T-helper 2 cell (primary cell): ENCODE measurements at places on chromosomes 6 and 20.

GRCh38 chr6:133062696-133063306 lies 178.4 kb upstream of the EYA4 start:
- no peak for DNase-seq

- DNase-seq, result no peak
Observed at GRCh38 chr20:62522748-62523396, 47.1 kb upstream of the GATA5 start.

GRCh38 chr6:144753023-144753705 lies 468.0 kb downstream of the UTRN start:
- DNase-seq, result no peak

DNA sequence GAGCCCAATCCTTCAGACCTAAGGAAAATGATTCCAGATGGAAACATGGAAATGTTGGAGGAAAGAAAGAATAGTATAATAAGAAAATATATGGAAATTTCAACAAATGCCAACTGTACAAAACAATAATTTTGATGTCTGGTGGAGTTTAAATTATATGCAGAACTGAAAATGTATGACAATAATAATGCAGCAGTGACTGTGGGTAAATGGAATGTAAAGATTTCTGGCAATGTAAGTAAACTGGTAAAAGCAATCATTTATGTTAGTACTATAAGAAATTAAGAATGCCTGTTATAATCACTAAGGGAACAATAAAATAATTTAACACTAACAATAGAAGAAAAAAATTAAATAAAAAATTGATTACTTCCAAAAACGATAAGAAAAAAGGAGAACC lies 89.0 kb downstream of the EDN1 start:
- DNase-seq, result no peak

DNA sequence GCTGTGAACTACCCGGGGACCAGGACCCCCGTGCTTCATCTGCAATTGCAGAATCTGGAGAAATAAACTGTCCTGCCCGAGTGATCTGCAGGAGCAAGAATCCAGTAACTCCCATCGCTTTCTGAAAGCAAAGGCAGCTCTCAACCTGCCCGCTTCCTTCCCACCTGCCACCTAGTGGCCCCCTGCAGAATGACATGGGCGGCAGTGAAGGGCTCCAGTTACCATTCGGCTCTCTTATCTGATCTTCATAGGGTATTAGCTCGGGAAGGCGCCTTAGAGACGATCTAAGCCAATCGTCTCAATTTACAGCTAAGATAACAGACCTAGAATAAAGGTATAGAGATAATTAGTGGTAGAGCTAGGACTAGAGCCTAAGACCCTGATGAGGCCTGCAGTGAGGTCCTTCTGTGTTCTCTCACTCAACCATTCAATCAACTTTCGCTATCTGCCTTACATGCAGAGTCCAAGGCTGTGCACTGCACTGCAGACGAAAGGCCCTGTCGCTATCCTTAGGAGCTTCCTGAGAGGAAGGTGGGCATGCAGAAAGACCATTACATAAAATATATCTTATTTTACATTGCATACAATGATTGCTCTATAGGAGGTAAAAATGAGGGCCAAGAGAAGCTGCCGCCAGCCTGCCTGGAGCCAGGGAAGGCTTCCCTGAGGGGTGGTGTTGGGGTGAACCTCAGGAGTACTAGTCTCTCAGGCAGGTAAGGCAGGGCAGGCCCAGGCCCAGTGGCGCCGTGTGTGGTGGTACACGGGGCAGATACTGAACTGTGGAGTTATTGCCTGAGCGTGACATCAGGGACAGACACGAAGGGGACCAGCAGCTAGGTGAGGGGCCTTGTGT lies 7.1 kb upstream of the PSMG4 start:
- peak; percentile 63 for DNase-seq

DNA sequence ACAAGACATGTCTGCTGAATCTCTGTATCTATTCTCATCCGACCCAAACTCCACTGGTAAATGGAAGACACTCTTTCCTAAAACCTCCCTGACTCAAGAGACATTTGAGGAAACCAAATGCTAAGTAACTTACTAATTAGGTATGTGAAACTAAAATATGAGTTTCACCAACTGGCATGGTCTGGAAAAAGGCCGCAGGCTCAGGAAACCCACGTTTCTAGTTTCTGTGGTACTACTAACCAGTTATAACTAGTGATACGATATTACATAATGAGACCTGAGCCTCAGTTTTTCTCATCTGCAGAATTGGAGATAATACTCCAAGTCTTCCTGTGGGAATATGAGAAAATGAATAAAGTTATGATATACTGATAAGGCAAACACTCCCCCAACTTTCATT lies 39.9 kb downstream of the ZNF391 start:
- DNase-seq, result no peak

GRCh38 chr6:136235233-136235564 lies 14.9 kb downstream of the MTFR2 start:
- no peak for DNase-seq

DNA sequence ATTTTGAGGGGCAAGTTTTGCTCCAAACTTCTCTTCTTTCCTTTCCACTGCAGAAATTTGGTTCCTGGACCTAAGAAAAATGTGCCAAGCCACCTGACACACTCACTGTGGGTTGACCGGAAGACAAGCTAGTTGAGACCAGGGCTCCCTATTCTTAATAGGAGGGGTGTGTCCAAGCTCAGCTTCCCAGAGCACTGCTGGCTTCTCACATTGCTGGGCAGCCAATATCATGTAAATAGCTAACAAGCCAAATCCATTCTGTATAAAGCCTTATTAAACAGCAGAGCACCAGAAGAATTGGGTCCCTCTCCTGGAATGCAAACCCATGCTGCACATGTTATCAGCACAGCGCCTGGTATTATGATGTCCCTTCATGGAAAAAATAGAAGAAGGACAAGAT lies 17.0 kb upstream of the SAMD3 start:
- DNase-seq, result no peak

- DNase-seq, result no peak
Observed at GRCh38 chr6:169101981-169102380, 151.7 kb downstream of the THBS2 start.

GRCh38 chr6:10721850-10722569 lies 860 bp upstream of the TMEM14C start:
- DNase-seq, result no peak

- DNase-seq, result no peak
Observed at GRCh38 chr6:23267651-23268050, 698.3 kb downstream of the HDGFL1 start.

- no peak for DNase-seq
Observed at GRCh38 chr6:150299873-150300485, 68.8 kb upstream of the IYD start.

DNA sequence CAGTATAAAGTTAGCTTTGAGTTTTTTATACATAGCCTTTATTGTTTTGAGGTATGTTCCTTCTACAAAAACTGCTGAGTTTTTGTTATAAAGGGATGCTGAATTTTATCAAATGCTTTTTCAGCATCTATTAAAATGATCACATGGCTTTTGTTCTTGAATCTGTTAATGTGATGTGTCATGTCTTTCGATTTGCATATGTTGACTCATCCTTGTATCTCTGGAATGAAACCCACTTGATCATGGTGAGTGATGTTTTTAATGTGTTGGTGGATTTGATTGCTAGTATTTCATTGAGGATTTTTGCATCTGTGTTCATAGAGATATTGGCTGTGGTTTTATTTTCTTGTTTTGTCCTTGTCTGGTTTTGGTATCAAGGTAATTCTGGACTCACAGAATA lies 24.7 kb upstream of the BLCAP start:
- DNase-seq, result no peak

GRCh38 chr20:57691699-57692098 lies 18.1 kb downstream of the PMEPA1 start:
- DNase-seq, result no peak

- DNase-seq, result no peak
Observed at GRCh38 chr6:161833099-161833860, 559.4 kb upstream of the AGPAT4 start.

- no peak for DNase-seq
Observed at GRCh38 chr6:157090736-157091135, 232.6 kb downstream of the TMEM242 start.

- no peak for DNase-seq
Observed at GRCh38 chr6:37092923-37093727, 76.8 kb upstream of the PIM1 start.

- DNase-seq, result no peak
Observed at GRCh38 chr6:85464260-85464644, 14.4 kb downstream of the NT5E start.

- DNase-seq, result no peak
Observed at GRCh38 chr20:17304774-17305173, 77.9 kb downstream of the PCSK2 start.

GRCh38 chr20:11467436-11467835 lies 450.3 kb upstream of the BTBD3 start:
- no peak for DNase-seq

DNA sequence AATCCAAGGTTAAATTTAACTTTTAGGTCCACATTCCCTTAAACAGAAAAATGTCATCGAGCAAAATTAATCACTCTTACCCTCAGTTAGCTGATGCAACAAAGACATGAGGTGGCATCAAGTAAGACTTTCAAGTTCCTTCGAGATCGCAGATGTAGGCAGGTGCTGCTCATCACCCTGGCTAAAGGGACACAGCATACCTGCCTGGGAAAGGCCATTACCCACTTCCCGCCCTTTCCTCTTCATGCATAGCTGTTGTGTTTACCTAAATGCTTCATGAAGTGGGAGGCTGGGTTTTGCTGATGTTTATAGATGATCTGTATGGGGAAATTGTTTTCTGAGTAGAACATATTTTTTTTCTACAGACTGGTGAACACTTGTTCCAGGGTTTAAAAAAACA lies 67.7 kb downstream of the GFRA4 start:
- no peak for DNase-seq

GRCh38 chr20:41168281-41169161 lies 31.2 kb downstream of the PLCG1 start:
- DNase-seq, result no peak

DNA sequence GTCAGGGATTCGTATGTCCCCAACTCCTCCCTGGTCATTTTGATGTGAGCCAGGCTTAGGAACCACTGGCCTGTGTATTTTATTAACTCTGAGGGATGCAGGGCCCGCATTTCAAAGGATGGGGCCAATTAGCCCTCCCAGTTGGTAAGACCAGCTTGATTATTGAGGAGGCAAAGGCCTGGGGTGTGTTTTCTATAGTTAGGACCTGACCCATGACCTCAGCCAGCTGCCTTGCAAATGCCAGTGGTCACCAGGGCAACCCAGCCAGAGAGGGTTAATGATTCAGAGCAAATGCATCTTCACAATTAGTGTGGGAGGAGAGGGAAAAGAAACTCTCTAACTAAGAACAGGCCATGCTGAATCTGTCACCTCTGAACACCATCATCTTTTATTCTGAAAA lies 835.4 kb downstream of the MAFB start:
- no peak for DNase-seq

DNA sequence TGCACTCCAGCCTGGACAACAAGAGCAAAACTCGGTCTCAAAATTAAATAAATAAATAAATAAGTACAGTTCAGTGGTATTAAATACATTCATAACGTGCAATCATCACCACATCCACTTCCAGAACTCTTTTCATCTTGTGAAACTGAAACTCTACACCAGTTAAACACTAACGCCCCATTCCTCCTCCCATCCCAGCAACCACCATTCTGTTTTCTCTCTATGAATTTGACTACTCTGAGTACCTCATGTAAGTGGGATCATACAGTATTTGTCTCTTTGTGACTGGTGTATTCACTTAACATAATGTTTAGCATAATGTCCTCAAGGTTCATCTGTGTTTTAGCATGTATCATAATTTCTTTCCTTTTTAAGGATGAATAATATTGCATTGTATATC lies 29.1 kb upstream of the SCML4 start:
- peak; percentile 72 for DNase-seq

DNA sequence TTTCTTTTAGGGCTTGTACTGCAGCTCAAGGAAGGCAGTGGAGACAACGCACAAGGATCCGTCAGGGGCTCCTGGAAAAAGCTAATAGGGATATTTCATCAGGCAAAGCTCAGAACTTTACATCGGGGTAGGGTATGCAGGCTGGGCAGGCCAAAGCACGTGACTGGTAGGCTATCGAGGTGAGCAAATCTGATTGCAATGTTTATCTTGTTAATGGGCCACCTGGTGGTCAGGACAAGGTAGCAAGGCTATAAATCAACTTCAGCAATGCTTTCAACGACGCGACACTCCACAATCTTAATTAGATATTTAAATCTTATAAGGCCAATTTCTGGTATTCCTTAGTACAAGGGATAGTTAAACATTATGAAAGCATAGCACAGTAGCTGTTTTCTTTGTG lies 1302.8 kb upstream of the EYS start:
- DNase-seq, result no peak

DNA sequence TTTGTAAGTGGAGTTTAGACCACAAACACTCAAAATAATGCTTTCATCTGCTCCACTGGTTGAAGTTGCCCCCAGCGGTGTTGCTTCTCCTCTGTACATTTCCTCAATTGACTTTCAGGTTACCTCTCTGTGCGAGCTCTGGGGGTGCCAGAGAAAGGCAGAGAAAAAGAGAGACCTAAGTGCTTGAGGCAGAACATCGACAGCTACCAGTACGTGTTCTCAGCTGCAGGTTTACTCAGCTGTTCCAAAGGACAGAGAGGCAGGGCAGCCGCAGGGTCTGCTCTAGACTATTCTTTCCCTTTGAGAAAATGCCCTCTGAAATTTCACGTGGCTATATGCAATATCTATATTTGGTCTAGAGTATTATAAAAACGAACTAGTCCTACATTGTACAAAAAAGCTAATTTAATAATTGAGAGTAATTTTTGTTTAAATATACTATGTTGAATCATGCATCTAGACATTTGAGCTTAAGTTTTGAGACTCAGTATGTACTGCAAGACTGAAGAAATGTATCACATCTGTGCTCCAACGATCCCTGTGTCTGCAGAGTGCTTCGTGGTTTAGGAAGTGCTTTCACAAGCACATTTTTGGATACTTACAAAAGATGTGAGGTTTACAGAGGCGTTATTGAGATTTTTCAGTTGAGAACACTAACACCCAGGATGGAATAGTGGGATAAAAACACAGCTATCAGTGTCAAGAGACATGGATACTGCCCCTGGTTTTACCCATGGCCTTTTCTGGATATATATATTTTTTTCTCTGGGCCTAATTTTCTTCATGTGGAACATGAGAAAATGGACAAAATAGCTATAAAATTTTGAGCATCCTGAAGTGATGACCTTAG lies 453.6 kb upstream of the FLRT3 start:
- no peak for DNase-seq

DNA sequence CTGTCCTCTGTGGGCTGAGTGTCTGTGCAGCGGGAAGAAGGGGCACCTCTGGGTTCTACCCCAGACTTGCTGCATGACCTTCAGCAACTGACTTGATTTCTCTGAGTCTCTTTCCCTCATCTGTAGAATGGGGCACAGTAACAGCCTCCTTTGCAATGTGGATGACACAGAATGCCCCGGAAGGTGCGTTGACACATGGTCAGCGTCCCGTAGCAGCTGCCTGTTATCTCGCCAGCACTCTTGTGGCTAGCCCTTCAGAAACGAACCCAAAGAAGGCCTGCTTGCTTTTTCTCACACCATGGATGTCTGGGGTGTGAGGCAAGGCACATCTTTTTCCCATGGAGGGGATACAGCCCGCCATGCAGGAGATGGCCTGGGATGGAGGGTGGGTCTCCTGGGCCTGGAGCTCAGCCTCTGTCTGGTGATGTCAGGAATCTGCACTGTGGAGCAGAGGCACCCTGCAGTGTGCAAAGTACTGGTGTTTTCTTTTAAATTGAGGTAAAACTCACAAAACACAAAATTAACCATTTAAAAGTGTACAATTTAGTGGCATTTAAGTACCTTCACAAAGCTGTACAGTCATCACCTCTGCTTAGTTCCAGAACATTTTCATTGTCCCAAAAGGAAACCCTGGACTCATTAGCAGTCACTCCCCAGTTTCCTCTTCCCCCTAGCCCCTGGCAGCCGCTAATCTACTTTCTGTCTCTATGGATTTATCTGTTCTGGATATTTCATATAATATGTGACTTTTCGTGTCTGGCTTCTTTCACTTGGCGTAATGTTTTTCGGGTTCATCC lies 59.8 kb upstream of the FAM83D start:
- no peak for DNase-seq
